ENCODE measurements at places on chromosomes 1 and 21. TPM values are rescaled to one million over a fixed set of nuclear protein-coding genes. Genes with fewer than 3 reads are reported as not detected.

S100A3 gene
- 0.54 TPM for total RNA-seq

LRRC53 gene
- not detected for total RNA-seq

HSD3B1 gene
- not detected for total RNA-seq

EEIG2 gene
- 5.0 TPM for total RNA-seq

DNA sequence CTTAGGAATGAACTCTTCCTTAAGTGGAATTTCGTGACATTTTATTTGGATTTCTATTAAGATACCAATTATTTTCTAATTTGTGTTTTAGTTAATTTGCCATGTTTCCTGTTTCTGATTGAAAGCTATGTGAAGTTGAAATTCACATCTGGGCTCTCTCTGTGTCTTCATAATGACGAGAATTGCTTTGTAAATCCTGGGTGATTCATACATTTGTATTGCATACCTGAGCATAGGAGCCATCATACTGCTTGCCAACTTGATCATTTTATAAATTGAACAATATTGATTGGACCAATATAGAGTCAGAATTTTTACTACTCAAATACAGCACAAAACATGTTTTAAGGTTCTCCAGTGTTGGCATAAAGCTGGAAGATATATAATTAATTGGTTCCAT is 817.9 kb downstream of the BRINP3 start:
- DNase-seq, result no peak

- DNase-seq, result no peak
Observed at GRCh38 chr21:14844001-14844400, 220.8 kb downstream of the NRIP1 start.

GRCh38 chr1:78672428-78672827 is 22.8 kb downstream of the IFI44 start:
- DNase-seq, result no peak

- no peak for DNase-seq
Observed at GRCh38 chr1:43546388-43547100, 15.9 kb downstream of the PTPRF start.

DNA sequence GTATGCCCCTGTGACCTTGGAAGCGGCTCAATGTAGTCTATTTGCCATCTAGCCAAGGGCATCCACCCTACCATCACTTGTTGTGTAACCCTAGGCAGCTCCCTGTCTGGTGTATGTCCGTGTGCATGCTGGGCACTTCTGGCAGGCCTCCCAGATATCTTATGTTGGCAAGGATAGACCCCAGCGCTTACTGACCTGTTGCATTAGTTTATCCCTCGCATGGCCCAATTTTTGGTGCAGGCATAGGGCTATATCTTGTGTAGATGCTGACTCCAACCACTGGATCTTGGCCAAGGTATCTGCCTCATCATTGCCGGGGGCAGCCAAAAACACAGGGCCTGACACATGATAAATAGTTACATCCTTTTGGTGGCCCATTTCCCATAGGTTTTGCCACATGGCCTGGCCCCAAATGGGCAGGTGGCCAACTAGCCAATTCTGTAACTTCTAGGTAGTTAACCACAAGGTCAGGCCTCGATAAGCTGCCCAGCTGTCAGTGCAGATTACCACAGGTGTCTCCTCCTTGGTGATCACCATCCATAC is 14.0 kb upstream of the TBX19 start:
- DNase-seq, result no peak

DNA sequence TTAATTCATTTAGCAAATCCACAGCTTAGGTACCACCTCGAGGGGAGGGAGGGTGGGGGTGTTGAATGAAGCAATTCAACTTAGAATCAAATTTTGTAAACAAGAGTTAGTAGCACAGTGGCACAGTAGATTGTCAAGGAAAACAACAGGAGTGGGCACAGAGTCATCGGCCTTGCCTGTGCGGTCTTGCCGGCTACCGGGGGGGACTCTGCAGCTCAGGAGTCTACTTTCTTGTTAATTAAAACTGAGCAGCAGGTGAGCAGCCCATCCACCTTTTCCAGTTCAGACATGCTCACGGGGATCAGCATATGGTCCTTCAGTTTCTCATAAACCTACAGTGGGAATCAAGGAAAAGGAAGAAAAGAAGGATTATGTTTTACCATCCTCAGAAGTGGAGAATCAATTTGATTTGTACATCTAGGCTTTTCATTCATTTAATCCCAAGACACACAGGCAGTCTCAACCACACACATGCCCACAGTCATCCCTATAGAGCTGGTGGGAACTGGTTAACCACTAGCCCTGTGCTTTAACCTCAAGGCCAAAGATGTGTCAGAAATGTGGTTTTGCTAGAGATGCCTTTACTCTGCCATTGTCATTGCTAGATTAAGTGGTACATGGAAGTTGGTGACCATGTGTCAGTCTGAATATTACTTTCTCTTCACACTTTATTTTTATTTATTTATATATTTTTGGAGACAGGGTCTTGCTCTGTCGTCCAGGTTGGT is 45.0 kb upstream of the BCL10 start:
- DNase-seq, result no peak

GRCh38 chr1:192555399-192555798 is 20.2 kb upstream of the RGS1 start:
- DNase-seq, result no peak

DNA sequence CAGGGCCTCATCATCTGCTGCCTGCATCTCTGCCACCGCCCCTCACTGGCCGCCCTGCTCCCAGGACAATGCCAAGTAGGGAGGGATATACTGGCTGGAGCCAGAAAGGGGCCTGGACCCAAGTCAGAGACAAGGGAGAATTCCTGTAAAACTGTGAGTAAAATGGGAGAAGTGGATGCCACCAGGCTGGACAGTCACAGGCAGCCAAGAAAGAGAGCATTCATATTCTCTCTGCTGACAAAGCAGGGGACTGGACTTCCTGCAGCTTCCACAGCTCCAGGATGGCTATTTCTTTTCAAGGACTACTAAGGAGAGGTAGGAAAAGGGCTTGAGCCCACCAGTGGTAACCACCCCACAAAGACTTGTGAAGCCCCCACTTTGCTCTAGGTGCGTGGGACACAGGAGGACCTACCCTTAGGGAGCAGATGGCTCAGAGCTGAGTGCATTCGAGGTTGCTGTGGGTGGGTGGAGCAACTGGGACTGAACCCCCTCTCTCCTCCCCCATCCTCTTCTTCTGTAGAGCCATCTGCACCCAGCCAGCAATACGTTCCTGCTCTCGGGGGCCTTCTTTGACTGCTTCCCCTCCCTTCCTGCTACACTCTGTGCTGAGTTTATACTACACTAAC is 57.5 kb downstream of the GLIS1 start:
- no peak for DNase-seq

DNA sequence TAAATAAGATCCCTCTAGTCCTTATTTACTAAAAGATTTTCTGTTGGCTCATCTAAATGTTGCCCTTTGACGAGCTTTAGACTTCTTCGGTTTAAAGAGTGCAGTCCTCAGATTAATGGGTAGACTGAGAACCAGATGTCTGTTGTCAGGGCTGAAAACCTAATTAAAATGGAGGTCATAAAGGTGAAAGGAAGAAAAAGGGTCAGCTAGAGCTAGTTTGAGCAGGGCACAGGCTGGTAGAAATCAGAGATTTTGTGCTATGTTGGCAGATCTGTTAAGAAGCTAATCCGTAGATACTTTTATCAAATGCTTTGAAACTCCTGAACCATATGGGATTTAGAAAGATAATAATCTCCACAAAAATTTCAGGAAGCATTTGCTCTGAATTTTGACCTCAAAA is 959.0 kb downstream of the PLA2G4A start:
- DNase-seq, result no peak

DNA sequence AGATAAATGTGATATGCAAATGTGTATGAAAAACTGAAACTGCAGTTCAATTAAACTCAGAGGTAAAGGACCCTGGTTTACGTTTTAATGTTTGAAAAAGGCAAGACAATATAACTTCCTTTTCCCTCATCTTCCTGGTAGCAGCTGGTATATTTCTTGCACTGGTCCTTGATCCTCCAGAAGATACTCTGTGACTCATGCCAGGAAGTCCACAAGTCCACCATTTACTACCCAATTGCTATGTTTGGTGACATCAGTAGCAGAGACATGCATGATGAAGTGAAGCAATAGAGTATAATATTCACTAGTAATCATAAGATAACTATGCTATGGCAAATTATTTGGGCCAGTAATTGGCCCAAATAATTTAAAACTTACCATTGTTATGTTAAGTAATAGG is 774.5 kb upstream of the NEGR1 start:
- DNase-seq, result no peak

GRCh38 chr1:179923029-179923428 is 31.6 kb upstream of the CEP350 start:
- DNase-seq, result no peak

GRCh38 chr1:225694151-225694603 is 41.3 kb upstream of the ENAH start:
- peak; percentile 66 for DNase-seq

DNA sequence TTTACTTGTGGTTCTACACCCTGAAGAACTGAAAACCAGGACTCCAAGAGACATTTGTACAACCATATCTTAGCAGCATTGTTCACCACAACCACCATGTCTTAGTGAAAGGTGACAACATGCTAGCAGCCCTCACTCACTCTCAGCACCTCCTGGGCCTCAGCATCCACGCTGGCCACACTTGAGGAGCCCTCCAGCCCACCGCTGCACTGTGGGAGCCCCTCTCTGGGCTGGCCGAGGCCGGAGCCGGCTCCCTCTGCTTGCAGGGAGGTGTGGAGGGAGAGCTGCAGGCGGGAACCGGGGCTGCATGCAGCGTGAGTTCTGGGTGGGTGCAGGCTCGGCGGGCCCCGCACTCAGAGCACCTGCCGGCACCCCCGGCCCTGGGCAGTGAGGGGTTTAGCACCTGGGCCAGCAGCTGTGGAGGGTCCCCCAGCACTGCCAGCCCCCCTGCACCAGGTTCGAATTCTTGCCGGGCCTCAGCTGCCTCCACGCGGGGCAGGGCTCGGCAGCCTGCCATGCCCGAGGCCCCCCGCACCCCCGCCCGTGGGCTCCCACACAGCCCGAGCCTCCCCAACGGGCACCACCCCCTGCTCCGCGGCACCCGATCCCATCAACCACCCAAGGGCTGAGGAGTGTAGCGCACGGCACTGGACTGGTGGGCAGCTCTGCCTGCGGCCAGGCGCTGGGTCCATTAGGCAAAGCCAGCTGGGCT is 9.2 kb downstream of the C1orf159 start:
- peak; percentile 48 for DNase-seq

GRCh38 chr1:171280599-171280998 is 32.3 kb downstream of the FMO1 start:
- DNase-seq, result no peak

DNA sequence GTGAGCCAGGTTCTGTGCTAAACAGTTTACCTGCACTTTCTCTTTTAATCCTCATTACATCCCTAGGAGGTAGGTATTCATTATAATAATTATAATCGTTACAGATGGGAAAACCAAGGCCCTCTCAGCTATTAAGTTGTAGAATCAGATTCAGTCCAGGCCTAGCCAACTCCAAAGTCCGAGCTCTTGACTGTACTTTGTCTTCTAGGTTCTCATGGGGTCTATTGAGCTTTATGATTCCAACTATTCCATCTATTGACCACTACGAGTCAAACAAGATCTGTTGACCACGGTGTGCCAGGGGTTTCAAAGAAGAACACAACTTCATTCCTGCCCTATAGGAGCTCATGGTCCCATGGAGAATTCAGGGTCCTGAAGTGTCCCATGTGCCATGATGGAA is 2.0 kb downstream of the IFNLR1 start:
- DNase-seq, result no peak

DNA sequence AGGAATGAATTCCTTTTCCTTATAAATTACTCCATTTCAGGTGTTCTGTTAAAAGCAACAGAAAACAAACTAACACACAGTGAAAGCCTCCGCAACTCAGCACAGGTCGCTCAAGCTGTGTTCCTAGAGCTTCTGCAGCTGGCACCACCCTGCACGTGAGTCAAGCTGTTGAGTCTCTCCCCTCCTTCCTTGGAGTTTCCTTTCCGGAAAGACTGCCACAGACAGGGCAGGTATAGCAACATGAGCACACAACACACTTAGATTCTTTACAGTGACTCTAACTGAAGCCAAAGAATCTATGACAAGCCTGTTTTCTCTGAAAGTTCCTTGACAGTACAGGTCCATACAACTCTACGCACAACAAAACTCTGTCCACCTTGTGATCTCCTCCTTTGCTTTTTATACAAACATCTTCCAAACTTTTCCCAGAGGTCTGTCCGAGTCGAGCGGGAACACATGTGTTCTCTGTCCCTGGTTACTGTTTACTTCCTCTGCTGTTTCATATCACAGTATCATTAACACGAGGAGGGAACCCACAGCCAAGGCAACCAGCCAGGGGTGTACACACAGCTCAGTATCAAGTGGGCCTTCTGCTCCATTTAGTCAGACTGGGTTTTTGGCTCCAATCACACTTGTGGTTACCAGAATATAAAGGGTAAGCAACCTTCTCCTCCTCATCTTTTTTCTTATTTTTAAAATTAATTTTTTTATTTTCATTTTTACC is 38.7 kb upstream of the DESI2 start:
- DNase-seq, result no peak

DNA sequence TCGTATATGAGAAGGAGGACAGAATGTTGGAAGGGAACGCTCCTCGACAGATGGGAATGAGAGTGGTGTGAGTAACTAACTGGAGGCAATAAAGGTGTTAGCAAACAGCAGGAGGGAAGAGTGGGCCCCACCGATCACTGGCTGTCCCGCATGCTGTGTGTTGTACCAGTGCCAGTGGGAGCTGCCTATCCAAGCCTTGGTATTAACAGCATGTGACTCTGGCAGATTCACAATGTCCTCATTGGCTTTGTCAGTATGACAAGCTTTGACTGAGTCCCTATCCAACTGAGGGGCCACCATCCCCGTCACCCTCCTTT is 188.3 kb downstream of the NRIP1 start:
- DNase-seq, result no peak

DNA sequence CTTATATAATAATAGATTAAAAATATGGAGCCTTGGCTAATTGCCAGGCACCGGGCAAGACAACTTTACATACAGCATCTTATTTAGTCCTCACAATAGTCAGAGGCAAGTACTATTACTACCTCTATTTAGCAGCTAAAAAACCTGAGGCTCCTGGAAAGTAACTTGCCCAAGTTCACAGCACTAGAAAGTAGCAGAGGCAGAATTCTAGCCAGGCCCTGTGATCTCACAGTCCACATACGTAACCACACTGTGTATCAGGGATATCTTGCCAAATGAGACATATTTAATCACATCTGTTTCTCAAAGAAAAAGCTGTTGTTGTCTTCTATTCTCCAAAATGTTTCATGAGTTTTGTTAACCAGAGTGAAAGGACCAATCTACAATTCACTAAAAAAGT is 378.5 kb downstream of the PLPP3 start:
- DNase-seq, result no peak

- no peak for DNase-seq
Observed at GRCh38 chr1:18949686-18950400, 6.6 kb downstream of the IFFO2 start.

GRCh38 chr21:14591882-14592281 is 45.8 kb upstream of the SAMSN1 start:
- DNase-seq, result peak; percentile 60

GRCh38 chr1:23528250-23528978 is 2.6 kb downstream of the E2F2 start:
- peak; percentile 92 for DNase-seq

- DNase-seq, result no peak
Observed at GRCh38 chr21:38567335-38567969, 69.2 kb upstream of the ERG start.

All from right cardiac atrium (tissue), 5 donors.